ENCODE measurements at places on chromosomes 16 and 17.

DNA sequence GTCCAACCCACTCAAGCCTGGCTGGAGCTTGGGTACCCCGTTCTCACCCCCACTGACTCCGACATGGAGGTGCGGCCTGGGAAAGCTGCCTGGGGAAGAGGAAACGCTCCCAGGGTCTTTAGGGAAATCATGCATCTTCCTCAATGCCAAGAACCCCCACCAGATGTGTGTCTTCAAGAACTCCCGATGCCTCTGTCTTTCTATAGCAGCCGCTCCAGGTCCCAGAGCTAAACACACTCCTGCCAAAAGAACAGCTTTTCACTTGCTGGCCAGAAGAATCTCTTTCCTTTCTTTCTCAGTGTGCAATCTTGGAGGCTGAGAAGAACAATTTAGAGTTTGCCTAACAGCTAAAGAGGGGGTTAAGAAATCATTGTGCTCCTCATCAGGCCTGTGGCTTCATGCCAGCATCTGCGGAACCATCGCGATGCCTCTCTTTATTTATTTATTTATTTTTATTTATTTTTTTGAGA lies 41.1 kb upstream of the MTSS2 start:
- no peak for DNase-seq

GRCh38 chr17:78432226-78433012 lies 54.0 kb downstream of the PGS1 start:
- DNase-seq = peak; percentile 81

DNA sequence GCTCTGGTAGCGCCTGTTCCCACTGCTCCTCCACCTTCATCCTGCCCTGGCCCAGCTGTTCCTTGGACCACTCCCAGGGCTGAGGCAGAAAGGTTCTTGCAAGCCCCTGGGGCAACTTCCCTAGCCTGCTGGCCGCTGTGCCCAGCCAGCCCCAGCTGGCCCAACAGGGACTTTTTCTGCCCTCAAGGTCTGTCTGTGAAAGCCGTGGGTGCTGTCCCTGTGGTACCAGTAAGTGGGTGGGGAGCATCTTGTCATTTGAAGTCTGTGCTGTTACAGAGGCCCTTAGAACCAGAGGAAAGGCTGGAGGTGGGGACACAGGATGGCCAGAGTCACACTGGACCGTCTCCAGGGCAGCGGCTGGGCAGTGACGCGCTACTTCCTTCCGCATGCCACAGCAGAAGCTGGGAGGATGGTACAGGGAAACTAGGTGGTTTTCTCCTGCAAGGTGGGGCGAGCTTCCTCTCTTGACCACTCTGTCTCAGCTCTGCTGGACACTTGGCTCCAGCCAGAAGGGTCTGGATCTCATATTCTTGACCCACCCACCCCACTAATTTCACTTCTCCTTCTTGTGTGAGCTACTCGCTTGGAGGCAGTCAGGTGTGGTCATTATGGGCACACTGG lies 87.8 kb downstream of the PLCG2 start:
- no peak for DNase-seq

DNA sequence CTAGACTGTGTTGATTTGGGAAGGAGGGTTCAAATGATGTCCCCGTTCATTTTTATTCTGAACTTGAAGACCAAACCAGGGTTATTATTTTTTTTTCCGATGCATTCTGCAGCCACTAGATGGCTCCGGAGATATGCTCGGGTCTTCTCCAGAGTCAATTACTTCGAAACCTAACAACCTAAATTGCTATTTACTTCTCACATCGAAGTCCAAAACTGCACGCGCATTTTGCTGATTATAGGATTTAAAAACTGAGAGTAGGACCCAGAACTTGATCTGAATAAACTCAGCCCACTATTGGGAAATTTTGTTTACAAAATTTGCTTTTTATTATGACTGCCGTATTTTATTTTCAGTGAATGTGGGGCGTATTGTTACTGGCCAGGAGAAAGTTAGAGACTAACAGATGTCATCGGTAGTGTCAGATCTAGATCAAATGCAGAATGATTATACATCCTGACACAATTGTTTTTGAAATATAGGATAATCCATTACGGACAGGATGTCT lies 263.8 kb downstream of the HS3ST3A1 start:
- DNase-seq = peak; percentile 6

- DNase-seq = no peak
Measured at GRCh38 chr17:59037960-59038359, 68.7 kb downstream of the TRIM37 start.

DNA sequence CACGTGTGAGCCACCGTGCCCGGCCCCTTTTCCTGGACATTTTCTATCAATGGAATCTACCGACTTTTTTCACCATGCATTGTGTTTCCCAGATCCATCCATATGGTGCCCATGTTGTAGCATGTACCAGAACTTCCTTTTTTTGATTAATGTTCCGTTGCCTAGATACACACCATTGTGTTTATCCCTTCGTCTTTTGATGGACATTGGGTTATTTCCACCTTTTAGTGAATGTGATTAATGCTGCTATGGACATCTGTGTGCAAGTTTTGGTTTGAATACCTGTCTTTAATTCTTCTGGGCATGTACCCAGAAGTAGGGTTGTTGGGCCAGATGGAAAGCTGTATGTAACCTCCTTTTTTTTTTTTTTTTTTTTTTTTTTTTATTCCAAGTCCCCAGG lies 79.8 kb downstream of the NT5M start:
- no peak for DNase-seq

DNA sequence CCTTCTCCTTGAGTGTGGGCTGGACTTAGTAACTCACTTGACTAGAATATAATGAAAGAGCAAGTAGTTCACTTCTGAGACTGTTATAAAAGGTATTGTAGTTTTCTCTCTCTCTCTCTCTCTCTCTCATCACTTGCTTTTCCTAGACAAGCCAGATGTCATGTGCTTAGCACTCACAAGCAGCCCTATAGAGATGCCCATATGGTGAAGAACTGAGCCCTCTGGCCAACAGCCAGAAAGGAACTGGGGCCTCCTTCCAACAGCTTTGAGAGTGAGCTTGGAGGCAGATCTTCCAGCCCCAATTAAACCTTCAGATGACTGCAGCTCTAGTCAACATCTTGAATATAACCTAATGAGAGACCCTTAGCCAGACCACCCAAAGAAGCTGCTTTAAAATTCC lies 440.5 kb downstream of the GRIN2A start:
- DNase-seq = no peak

DNA sequence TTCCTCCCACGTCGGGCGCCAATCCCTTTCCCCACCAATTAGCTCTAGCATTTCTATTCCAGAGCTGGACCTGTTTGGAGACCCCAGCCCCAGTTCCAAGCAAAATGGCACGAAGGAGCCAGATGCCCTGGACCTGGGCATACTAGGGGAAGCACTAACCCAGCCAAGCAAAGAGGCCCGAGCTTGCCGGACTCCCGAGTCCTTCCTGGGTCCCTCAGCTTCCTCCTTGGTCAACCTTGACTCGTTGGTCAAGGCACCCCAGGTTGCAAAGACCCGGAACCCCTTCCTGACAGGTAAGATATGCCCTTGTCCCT lies 5.6 kb upstream of the SPATA20 start:
- no peak for DNase-seq

- DNase-seq = no peak
Measured at GRCh38 chr17:31475378-31476162, 84.1 kb downstream of the RAB11FIP4 start.

DNA sequence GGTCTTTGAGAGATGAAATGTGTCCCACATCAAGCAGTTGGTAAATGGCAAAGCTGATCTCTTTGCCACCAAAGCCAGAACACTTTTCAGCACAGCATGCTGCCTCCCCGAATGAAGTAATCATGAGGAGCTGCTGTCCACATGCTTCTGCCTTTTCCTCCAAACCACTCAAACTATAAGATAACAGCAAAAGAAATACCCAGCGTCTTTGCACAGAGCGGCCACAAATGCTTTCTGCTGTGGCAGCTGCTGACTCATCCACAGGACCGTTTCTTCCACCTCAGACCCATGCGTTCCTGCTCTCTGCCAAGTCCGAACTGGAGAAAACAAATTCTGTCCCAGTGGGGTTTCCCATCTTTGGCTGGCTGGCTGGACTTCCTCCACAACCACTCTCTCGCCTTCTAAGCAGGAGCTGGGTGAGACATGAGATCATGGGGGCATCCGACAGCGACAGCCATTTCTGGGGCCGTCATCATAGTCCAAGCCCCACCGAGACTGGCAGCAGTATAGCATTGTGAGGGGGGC lies 27.1 kb downstream of the TBC1D3B start:
- DNase-seq = no peak

- DNase-seq = no peak
Measured at GRCh38 chr16:16992975-16993765, 477.6 kb downstream of the XYLT1 start.

DNA sequence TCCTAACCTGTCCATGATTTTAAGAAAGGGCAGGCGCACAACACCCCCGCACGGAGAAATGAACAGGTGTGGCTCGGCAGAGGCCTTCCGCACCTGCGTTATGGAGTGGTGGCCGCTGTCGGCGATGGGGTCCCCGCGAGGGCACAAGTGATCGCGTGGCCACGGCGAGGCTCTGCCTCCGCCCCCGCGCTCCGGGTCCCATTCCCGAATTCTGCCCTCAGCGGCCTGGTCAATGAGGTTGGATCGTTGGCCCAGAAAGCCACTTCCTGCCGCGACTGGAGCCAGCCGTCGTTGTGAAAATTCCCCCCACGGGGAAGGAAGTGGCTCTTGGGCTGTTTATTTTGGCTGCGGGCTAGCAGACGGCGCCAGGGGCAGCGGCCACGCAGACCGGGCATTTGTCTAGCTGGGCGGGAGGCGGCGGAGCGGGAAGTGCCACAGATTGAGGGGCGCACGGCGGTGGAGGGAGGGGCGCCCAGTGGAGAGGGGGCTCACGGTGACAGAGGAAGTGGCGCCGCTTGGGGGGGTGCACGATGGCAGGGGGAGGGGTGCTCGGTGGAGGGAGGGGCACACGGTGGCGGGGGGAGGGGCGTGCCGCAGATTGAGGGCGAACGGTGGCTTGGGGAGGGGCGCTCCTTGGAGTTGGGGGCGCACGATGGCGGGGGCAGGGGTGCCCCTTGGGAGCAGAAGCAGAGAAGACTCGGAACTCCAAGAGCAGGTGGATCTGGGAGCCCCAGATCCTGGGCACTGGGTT lies 25.0 kb downstream of the MRC2 start:
- no peak for DNase-seq

GRCh38 chr17:2952174-2952845 lies 111.1 kb downstream of the OR1D5 start:
- DNase-seq = no peak

GRCh38 chr16:67803894-67804293 lies 2.5 kb downstream of the RANBP10 start:
- no peak for DNase-seq

GRCh38 chr16:29992344-29992967 lies 3.0 kb downstream of the HIRIP3 start:
- DNase-seq = no peak

- no peak for DNase-seq
Measured at GRCh38 chr17:61284174-61284573, 115.5 kb upstream of the TBX2 start.

DNA sequence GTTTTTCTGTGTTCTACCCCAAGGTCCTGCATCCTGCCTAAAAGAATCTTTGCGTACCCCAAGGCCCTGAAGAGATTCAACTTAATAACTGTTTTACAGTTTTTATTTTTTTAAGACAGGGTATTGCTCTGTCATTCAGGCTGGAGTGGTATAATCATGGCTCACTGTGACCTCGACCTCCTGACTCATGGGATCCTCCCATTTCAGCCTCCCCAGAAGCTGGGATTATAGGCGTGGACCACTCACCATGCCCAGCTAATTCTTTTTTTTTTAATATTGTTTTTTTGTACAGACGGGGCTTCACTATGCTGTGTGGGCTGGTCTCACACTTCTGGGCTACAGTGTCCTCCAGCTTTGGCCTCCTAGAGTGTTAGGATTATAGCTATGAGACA lies 9.3 kb upstream of the FAAP100 start:
- no peak for DNase-seq

GRCh38 chr17:48577946-48578615 lies at the start of gene HOXB4:
TSS of gene HOXB4 (minus strand) at chr17:48578350. CDS start at chr17:48578319, 31 bp downstream.
- DNase-seq = no peak

- no peak for DNase-seq
Measured at GRCh38 chr17:83083368-83084201, 4.2 kb downstream of the METRNL start.

GRCh38 chr17:28643983-28644786 lies 773 bp downstream of the BLTP2 start:
- peak; percentile 20 for DNase-seq

- no peak for DNase-seq
Measured at GRCh38 chr17:75769536-75769935, 4.5 kb upstream of the GALK1 start.

DNA sequence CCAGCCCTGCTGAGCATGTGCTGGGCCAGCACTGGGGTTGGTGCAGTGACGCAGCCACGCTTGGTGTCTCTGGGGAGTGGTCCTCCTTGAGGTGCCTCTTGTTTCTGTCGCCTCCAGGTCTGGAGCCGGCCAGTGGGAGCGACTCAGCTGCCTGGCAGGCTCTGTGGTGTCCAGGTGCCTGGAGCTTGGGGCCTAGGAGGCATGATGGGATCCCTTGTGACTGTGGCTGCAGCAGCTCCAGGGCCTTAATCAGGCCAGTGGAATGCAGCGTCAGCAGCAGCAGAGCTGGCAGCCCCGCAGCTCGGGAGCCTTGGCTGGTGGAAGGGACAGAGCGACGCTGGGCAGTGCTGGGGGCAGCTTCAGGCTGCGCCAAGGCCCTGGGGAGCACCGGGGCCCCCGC lies 74.7 kb upstream of the CIBAR2 start:
- DNase-seq = peak; percentile 20

GRCh38 chr17:44543213-44543904 lies 13.9 kb upstream of the FZD2 start:
- no peak for DNase-seq

DNA sequence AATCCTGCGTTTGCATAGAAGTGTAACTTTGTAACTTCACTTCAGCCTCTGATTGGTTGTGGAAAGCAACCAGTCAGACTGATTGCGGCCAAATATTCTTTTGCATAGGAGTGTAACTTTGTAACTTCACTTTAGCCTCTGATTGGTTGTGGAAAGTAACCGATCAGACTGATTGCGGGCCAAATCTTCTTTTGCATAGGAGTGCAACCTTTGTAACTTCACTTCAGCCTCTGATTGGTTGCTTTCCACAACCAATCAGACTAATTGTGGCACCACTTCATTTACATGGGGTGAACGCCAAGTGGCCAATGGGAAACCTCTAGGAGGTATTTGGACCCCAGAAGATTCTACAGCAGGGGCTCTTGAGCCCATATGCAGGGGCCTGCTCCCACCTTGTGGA lies 1.8 kb upstream of the TMEM98 start:
- DNase-seq = no peak

DNA sequence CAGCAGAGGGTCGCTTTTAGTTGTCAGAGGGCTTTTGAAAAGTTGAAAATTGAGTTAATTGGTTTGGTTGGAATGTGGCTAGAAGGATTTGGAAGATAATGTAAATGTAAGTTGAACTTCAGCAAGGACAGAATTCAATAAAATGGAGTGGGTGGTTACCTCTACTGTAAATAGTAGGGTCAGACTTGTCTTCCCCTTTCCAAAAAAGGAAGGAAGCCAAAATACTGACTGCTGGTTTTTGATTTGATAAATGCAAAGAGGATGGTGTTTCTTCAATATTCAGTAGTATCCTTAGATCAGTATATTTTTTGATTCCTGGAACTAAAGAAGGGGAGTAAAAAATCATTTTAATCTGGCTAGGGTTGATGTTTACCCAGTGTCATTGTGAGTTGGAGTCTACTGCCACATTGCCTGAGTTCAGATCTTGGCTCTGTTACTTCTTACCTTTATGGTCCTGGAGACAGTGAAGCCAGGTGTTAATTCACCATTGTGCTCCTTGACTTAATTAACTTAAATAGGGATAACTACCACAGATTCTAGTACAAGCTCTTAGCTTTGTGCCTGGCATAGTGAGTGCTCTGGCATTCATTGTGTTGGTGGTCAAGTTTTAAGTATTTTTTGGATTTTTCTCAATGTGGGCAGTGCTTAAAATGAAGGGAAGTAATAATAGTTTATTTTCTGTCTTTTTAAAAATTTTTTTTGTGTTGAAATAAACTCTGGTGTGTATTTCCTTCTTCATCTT lies 4.4 kb downstream of the HAPSTR1 start:
- DNase-seq = no peak
